H1 (cell line): ENCODE measurements at places on chromosomes 7 and 10.

DNA sequence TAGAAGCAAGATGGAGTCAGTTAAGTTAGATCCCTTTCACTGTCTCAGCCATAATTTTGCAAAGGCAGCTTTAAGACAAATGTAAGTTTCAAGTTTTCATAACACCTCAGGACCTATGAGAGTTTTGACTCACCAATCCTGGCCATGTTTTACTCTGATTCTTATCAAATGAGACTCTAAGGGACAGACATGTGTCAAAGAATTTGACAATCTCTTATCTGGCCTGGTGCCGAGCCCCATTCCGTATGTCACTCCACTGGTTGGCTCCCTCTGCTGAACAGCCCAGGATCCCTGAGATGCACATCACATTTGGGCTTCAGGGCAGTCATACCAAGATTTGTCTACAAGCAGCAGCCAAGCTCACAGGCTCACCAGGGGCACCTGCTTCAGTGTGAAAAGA is 187.6 kb upstream of the STK17A start:
- H3K36me3 ChIP-seq: no peaks in the 10 kb centered on the region
- no peak overlapping the region for H3K4me3 ChIP-seq
- H3K27me3 ChIP-seq: no peaks in the 10 kb centered on the region

GRCh38 chr10:89651916-89652573 is 7.0 kb upstream of the PANK1 start:
- H3K27ac ChIP-seq: no peak overlapping the region
- no peaks in the 10 kb centered on the region for H3K27me3 ChIP-seq
- peaks cover 4% of the 10 kb centered on the region; the same call in 1 of the 2 replicates for H3K36me3 ChIP-seq
- H3K4me3 ChIP-seq: no peak overlapping the region
- no peaks in the 10 kb centered on the region; the same call in 1 of the 2 replicates for H3K4me1 ChIP-seq
- DNase-seq: no peak

GRCh38 chr7:101146-102046 is 91.0 kb upstream of the FAM20C start:
- H3K4me1 ChIP-seq: peaks cover 9% of the 10 kb centered on the region
- no peak overlapping the region for H3K27ac ChIP-seq
- peak; percentile 34 for DNase-seq
- no peaks in the 10 kb centered on the region for H3K27me3 ChIP-seq
- H3K4me3 ChIP-seq: no peak overlapping the region
- no peaks in the 10 kb centered on the region; the same call in 1 of the 2 replicates for H3K36me3 ChIP-seq

DNA sequence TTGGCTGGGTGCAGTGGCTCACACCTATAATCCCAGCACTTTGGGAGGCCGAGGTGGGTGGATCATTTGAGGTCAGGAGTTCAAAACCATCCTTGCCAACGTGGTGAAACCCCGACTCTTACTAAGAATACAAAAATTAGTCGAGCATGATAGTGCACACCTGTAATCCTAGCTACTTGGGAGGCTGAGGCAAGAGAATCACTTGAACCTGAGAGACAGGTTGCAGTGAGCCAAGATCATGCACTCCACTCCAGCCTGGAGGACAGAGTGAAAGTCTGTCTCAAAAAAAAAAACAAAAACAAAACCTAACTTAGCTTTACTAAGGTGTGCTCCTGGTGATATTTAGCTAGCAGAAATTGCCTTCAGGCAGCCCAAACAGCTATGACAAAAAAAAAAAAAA is 24.3 kb upstream of the VDAC2 start:
- H3K4me3 ChIP-seq: no peak overlapping the region
- no peak overlapping the region for H3K27ac ChIP-seq
- no peaks in the 10 kb centered on the region for H3K27me3 ChIP-seq
- no peak for DNase-seq

DNA sequence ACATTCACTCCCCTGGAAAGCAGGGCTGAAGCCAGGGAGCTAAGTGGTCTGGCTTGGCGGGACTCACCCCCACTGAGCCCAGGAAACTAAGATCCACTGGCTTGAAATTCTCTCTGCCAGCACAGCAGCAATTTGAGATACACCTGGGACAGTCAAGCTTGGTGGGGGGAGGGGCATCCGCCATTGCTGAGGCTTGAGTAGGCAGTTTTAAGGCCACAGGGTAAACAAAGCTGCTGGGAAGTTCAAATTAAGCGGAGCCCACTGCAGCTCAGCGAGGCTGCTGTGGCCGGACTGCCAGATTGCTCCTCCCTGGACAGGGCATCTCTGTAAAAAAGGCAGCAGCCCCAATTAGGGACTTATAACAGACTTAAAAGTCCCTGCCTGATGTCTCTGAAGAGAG is 108.2 kb upstream of the FAM13C start:
- no peak overlapping the region for H3K4me3 ChIP-seq
- H3K36me3 ChIP-seq: no peaks in the 10 kb centered on the region
- H3K4me1 ChIP-seq: peaks cover 2% of the 10 kb centered on the region; the same call in 1 of the 2 replicates
- H3K27me3 ChIP-seq: no peaks in the 10 kb centered on the region
- H3K27ac ChIP-seq: no peak overlapping the region
- DNase-seq: peak; percentile 48

DNA sequence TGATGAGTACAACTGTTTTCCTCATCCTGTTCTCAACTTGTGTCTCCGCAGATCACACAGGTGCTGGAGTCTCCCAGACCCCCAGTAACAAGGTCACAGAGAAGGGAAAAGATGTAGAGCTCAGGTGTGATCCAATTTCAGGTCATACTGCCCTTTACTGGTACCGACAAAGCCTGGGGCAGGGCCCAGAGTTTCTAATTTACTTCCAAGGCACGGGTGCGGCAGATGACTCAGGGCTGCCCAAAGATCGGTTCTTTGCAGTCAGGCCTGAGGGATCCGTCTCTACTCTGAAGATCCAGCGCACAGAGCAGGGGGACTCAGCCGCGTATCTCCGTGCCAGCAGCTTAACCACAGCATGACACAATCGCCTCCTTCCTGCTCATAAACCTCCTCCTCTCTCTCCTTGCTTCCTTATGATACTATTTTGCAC is 126.7 kb upstream of the PRSS58 start:
- H3K36me3 ChIP-seq: no peaks in the 10 kb centered on the region
- no peak for DNase-seq
- H3K27ac ChIP-seq: no peak overlapping the region
- no peak overlapping the region for H3K4me3 ChIP-seq

GRCh38 chr10:114703377-114704107 is 45.5 kb upstream of the ABLIM1 start:
- no peak overlapping the region for H3K27ac ChIP-seq
- H3K4me1 ChIP-seq: no peaks in the 10 kb centered on the region
- no peaks in the 10 kb centered on the region for H3K36me3 ChIP-seq
- DNase-seq: peak; percentile 48
- H3K27me3 ChIP-seq: no peaks in the 10 kb centered on the region

GRCh38 chr7:142539901-142540300 is 209.4 kb upstream of the PRSS1 start:
- no peak overlapping the region for H3K27ac ChIP-seq
- no peaks in the 10 kb centered on the region for H3K36me3 ChIP-seq
- no peak overlapping the region for H3K4me3 ChIP-seq
- no peak for DNase-seq
- H3K27me3 ChIP-seq: no peaks in the 10 kb centered on the region
- no peaks in the 10 kb centered on the region; the same call in 1 of the 2 replicates for H3K4me1 ChIP-seq

DNA sequence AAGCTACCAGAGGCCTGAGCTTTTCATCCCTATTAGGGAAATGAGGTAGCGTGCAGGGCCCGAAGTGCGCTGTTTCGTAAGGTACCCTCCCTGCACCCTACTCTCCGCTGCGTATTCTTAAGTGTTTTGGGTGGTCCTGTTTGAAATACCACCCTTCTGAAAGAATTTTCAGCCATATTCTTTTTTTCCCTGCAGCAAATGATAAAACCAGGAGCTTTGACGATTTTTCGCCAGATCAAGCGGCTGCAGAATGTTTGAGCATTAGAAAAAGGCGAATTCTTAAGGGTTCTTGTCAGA is 1.2 kb downstream of the RSBN1L start:
- 0 out of 2 replicates have a peak, but pooled peaks cover 2% of the 10 kb centered on the region for H3K4me1 ChIP-seq
- no peaks in the 10 kb centered on the region for H3K27me3 ChIP-seq
- no peak overlapping the region for H3K27ac ChIP-seq
- no peak for DNase-seq

DNA sequence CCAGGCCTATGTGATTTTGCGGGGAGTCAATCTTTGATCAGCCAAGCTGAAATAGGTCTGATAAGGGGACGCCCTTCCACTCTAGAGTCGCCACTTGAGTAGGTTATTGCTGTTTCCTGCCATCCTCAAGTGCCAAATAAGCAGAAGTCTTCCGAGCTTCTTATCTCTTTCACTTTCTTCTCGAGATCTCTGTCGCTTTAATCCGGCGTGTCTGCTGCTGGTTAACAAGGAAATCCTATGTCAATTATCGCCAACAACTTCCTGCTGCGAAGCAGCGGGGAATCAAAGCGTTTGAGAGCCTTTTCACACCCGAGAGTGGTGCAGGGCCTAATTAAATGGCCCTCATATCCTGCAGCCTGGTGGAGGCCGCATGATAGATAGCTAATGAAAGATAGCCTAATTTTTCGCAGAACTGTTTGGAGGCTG is 215.9 kb downstream of the RAB11FIP2 start:
- no peak for DNase-seq
- H3K27me3 ChIP-seq: no peaks in the 10 kb centered on the region
- H3K4me1 ChIP-seq: no peaks in the 10 kb centered on the region; the same call in 1 of the 2 replicates
- no peaks in the 10 kb centered on the region for H3K36me3 ChIP-seq
- H3K27ac ChIP-seq: no peak overlapping the region

- no peak overlapping the region for H3K27ac ChIP-seq
- H3K4me3 ChIP-seq: no peak overlapping the region
- no peaks in the 10 kb centered on the region for H3K4me1 ChIP-seq
- DNase-seq: no peak
- no peaks in the 10 kb centered on the region for H3K27me3 ChIP-seq
Measured at GRCh38 chr7:25384788-25385505, 156.7 kb upstream of the NPVF start.

GRCh38 chr10:5604961-5605360 is 61.4 kb downstream of the ASB13 start:
- no peak overlapping the region for H3K4me3 ChIP-seq
- no peaks in the 10 kb centered on the region for H3K4me1 ChIP-seq
- no peak for DNase-seq
- no peaks in the 10 kb centered on the region for H3K36me3 ChIP-seq
- no peaks in the 10 kb centered on the region for H3K27me3 ChIP-seq

DNA sequence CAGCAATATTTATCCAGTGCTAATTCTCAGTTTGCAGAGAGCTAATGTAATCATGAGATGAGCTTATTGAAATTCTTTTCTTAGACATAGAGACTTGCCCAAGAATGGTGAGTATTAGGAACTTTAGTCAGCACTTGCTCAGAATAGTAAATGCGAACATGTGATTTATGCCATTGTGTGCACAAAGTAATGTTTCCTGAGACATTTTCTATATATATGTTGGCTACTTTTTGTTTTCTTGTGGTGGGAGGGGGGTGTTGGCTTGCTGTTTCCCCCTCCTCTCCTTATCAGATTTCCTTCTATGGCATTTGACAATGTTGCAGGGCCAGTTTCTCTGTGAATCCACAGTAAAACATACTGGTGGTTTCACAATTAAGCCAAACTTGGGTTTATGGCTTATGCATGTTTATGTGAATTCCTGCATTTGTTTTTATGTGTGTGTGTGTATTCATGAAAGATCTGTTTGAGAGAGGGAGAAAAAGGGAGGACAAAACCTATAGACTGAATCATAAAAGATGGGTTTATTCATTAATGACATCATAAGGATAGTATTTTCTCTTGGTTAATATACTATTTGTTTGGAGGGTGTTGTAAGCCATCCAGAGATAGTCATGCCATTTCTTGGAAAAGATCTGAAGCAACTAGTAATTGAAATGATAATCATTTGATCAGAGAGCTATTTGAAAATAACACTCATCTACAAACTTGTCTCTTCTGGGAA is 36.3 kb downstream of the ARID5B start:
- no peaks in the 10 kb centered on the region for H3K36me3 ChIP-seq
- H3K27ac ChIP-seq: no peak overlapping the region
- no peak overlapping the region for H3K4me3 ChIP-seq
- DNase-seq: no peak
- H3K27me3 ChIP-seq: no peaks in the 10 kb centered on the region

DNA sequence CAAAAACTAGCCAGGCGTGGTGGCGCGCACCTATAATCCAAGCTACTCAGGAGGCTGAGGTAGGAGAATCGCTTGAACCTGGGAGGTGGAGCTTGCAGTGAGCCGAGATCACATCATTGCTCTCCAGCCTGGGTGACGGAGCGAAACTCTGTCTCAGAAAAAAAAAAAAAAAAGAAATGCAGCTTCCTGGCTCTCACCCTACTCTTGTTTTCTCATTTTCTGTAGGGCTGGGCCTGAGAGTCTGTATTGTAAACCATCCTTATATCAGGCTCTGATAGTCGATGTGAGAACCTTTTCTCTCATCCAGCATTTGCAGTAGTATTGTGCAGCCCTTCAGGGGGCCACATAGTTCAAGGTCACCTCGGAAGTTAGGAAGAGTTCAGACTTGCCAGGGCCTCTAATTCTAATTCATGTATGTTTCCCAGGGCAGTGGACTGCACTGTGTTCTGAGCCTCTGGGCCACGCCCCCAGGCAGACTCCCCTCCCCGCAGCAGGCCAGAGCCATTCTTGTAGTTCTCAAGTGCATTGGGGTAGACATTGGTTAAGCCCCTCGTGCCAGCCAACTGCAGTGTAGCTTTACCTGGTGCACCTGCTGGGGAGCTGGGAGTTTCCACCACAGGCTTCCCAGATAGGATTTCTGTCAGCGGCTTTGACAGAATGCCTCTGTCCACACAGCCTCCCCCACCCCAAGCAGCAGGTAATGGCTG is 38.3 kb upstream of the PDCD4 start:
- no peaks in the 10 kb centered on the region for H3K36me3 ChIP-seq
- no peaks in the 10 kb centered on the region for H3K4me1 ChIP-seq
- no peaks in the 10 kb centered on the region for H3K27me3 ChIP-seq

DNA sequence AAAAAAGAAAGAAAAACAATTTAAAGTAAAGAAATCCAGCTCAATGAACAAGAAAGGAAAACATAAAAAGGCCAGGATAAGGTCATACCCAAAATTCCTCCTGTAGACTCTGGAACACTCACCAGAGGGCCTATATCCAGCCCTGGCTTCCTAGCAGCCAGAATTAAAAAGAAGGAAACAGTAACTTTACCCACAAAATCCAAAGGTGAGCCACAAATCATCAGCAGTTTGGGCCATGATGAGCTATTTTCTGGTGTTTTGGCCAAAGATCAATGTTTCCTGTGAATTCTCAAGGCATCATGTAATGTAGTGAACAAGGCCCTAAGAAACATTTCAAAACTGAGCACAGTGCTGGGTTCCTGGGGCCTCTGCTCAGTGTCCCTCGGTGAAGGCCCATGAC is 87.8 kb downstream of the LARP4B start:
- peaks cover 24% of the 10 kb centered on the region for H3K36me3 ChIP-seq
- H3K4me3 ChIP-seq: no peak overlapping the region
- DNase-seq: no peak
- no peaks in the 10 kb centered on the region for H3K4me1 ChIP-seq
- no peak overlapping the region for H3K27ac ChIP-seq

DNA sequence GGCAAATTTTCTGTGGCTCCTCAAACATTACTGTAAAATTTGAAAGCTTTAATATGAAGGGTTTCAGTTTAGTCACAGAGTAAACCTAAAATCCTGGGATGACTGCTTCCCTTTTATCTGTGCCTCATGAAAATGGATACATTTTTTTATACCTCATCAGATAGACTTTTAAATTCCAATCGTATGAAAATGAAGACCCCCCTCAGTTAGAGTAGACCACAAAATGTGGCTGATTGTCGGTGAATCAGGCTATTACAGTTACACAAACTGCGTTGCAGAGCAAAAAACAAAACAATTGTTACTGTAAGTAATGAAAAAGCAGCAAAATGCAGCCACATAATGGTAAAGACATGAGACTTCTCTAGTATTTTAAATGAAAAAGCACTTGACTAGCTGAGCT is 296.2 kb downstream of the CNTNAP2 start:
- H3K4me3 ChIP-seq: no peak overlapping the region
- no peak for DNase-seq
- peaks cover 15% of the 10 kb centered on the region; the same call in 1 of the 2 replicates for H3K4me1 ChIP-seq
- no peaks in the 10 kb centered on the region for H3K27me3 ChIP-seq
